ENCODE measurements at places on chromosomes 1 and 21.

DNA sequence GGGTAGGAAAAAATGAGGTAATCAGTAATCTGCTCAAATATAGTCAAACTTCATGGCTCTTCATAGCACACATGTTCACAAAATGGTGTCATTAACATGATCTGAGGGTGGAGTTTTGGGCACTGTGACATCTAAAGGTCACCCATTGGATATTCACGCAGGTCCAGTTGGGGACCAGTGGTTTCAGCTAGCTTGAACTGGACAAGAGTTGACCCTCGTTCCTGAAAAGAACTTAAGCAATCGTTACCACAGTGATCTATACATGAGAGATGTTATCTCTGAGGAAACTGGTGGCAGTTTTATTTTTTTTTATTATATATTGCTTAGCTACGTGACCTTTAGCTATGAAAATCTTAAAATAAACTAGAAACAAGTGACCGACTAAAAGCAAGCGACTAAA, 3.0 kb upstream of the OR2C3 start:
- no peak for DNase-seq

- no peak for DNase-seq
These were observed 311.5 kb downstream of the DUSP10 start for GRCh38 chr1:221430152-221430960.

GRCh38 chr1:235513495-235514366, 9.5 kb upstream of the B3GALNT2 start:
- DNase-seq = no peak

DNA sequence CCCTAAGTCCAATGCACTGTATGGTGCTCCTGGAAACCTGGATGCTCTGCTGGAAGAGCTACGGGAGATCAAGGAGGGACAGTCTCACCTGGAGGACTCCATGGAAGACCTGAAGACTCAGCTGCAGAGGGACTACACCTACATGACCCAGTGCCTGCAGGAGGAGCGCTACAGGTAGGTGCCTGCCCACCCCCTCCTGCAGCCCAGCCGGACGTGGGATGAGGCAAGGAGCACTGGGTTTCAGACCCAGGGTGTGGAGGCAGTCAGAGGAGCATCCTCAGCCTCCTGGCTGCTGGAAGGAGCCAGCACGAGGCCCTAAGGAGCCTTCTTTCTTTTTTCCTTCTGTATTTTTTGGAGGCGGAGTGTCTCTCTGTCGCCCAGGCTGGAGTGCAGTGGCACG, 42.0 kb downstream of the TMCC2 start:
- DNase-seq = no peak

GRCh38 chr1:236275061-236275460, 6.7 kb downstream of the ERO1B start:
- no peak for DNase-seq
